ENCODE measurements at places on chromosomes 12 and 14.

- DNase-seq: no peak
Observed at GRCh38 chr12:26628234-26628633, 204.8 kb downstream of the ITPR2 start.

GRCh38 chr14:39232554-39233415 is 930 bp upstream of the MIA2 start:
- DNase-seq: peak; percentile 40

GRCh38 chr12:115093261-115093660 is 409.3 kb upstream of the TBX3 start:
- DNase-seq: no peak

GRCh38 chr14:54572316-54572715 is 5.4 kb downstream of the SAMD4A start:
- no peak for DNase-seq

DNA sequence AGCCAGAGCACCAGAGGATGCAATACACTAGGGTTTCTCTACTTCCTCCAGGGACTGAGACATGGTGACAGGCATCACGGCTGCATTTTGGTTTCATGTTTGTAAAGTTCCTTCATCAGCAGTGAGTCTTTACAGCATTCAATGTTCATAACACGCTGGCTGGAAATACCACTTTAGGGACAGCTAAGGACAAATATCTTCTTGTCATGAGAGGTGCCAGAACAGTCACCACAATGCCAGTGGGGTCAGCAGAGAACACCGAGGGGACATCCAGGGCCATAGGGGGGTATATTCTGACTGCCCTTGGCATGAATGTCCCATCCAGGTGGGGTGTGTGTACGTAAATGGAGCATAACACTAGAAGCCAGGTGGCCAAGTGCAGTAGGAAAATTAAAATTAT is 72.3 kb downstream of the CCDC60 start:
- DNase-seq: no peak

DNA sequence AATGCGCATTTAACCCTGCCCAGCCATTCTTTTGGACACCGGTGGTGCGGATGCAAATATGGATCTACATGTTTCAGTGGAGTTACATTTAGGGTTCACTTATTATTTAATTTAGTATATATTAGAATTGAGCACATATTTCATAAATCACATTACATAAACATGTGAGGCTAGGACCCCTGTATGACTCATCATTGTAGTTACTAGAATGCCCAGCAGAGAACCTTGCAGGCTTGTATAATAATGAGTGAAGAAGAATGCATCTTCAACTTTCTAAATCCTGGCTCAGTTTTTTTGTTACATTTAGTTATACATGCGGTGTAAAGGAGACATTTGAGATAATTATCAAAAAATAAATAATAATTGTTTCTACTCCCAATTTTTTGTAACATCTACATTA is 369.0 kb downstream of the ATP23 start:
- peak; percentile 56 for DNase-seq

- no peak for DNase-seq
Observed at GRCh38 chr12:65648461-65648860, 175.8 kb upstream of the HMGA2 start.

- DNase-seq: no peak
Observed at GRCh38 chr14:65957631-65958205, 528.5 kb upstream of the CCDC196 start.

- DNase-seq: peak; percentile 80
Observed at GRCh38 chr12:80598004-80598606, 109.3 kb upstream of the MYF6 start.

GRCh38 chr14:75845136-75845804 is 136.5 kb downstream of the TGFB3 start:
- no peak for DNase-seq

- DNase-seq: no peak
Observed at GRCh38 chr12:42617622-42618021, 28.1 kb upstream of the PRICKLE1 start.

DNA sequence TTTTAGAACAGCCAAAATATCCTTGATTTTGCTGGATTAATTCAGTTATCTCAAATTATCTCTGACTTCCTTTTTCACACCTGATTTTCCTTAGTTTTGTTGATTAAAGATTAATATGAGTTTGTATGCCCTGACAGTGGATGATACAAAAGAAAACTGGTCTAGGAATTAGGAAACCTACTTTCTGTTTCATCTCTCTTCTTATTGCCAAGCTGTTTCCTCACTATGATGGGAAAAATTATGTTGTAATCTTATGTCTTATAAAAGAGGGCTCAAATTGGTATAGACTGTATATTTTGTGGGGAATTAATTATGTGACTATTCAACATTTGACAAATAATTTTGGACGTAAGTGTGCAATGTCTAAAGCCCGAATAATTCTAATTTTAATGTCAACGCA is 271.6 kb downstream of the FBXL14 start:
- DNase-seq: no peak

DNA sequence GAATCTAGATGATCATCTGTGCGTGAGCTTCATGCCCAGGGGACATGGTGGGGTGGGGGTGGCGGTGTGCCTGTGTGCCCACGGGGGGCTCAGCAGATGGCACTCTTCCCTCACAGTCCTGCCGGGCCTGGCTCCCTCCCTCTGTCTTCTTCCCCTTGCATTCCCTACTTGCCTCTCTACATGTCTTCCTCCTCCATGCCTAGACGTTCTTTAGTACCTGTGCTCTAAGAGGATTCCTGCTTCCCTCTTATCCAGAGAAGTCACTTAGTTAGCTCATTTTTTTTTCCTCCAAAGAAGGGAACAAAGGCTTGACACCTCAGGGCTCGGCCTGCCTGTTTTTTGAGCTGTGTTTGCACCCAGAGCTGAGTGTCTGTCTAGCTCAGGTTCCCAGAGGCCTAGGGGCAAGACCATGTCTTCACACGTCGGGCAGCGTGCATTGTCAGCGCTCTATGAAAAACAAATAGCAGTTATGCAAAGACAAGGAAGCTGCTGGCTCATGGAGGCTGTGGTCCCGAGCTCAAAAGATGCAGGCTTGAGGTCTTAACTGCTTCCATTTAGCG is 48.8 kb downstream of the NINJ2 start:
- no peak for DNase-seq

- DNase-seq: no peak
Observed at GRCh38 chr12:112734859-112735695, 56.5 kb upstream of the RPH3A start.

DNA sequence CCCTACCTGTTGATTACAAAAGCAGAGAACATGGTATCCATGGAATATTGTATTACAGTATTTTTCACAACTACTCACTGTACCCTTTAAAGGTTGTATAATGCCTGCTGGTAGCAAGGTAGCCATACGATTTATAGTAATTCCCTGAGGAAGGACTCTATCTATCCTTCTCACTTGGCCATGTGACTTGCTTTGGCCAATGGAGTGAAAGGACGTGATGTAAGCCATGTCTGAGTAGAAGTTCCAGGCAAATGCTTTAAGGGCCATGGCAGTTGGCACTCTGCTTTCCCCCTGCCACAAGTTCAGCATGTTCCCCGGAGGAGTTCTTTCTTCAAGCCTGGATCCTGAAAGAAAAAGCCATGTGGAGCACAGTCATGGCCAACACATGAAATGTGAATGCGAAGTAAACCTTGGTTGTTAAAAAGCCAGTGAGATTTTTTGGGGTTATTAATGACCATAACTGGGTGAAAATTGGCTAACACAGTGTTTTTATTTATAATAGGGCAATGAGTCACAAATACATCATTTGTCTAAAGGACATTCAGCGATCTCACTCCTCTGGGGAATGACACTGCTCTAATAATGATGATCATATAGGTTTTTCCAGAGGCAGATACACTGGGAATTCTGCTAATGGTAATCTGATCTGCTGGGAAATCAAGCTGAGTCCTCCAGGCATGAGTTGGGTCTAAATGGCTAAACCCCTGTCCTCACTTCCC is 67.4 kb upstream of the SLC38A2 start:
- DNase-seq: no peak

DNA sequence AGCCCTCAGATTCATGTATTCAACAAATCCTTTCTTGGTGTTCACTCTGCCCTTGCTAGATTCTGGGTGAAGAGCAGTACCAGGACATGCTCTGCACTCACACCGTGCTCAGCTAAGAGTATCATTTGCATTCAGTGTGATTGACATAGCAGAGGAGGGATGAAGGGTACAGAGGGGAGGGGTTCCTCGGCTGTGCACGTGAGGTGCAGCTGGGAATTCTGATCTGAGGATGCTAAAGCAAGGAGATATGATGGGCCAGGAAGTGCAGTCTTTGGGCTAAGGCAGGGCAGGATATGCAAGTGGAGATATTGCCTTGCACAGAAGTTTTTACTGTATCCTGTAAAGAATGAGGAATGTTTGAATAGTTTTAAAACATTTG is 108.6 kb downstream of the FGD4 start:
- no peak for DNase-seq

GRCh38 chr12:95446506-95446900 is 27.4 kb upstream of the METAP2 start:
- DNase-seq: no peak

GRCh38 chr14:68468437-68469207 is 324.2 kb downstream of the ZFP36L1 start:
- no peak for DNase-seq

GRCh38 chr12:95966287-95966870 is 23.2 kb downstream of the AMDHD1 start:
- DNase-seq: no peak

GRCh38 chr14:52015411-52016030 is 26.2 kb downstream of the RTRAF start:
- no peak for DNase-seq

- peak; percentile 8 for DNase-seq
Observed at GRCh38 chr14:34036319-34036766, 85.5 kb upstream of the EGLN3 start.

DNA sequence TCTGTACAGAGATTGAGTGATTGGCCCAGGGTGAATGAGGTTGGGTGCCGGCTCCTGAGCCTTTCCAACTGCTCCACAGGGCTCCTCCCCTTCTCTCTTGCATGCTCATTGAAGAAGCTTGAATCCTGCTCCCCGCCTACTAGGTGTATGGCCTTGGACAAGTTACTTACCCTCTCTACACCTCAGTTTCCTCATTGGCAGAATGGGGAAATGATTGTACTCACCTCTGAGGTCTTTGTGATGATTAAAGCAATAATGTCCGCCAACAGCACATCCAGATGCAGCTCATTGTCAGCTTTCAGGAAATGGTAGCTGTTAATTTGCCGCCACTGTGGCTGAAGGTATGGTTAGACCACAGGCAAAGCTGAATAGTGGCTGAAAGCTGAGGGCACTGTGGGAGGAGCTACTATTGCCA is 174.1 kb downstream of the CRADD start:
- DNase-seq: no peak

DNA sequence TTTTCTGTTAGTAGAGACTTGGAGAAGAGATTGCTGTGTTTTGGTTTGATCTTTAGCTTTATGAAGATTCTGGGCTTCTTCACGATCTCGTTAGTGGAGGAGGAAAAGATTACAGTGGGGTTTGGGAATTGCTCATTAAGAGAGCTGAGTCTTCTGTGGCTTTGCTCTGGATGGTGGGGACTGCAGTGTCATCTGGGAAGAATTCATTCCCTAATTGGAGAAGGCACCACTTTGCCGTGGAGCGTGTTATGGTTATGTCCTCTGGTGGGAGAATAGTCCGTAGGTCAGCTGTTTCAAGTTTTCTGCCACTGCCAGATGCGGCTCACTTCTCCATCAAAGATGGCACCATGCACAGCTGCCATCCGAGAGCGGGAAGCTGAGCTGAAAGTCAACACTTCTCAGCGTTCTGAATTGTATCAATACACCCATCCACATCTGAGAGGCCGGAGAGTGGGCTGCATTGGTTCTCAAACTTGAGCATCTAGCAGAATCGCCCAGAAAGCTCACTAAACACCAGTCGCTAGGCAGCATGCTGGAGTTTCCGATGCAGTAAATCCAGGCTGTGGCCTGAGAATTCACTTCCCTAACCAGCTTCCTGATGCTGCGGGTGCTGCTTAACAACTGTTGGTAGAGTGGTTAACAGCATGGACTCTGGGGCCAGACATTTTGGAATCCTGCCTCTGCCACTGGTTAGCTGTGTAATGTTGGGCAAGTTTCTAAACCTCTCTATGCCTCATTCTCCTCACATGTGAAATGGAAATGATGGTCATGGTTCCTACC is 117.8 kb downstream of the PLXNC1 start:
- DNase-seq: no peak

GRCh38 chr14:27077214-27077613 is 479.4 kb upstream of the NOVA1 start:
- DNase-seq: no peak

DNA sequence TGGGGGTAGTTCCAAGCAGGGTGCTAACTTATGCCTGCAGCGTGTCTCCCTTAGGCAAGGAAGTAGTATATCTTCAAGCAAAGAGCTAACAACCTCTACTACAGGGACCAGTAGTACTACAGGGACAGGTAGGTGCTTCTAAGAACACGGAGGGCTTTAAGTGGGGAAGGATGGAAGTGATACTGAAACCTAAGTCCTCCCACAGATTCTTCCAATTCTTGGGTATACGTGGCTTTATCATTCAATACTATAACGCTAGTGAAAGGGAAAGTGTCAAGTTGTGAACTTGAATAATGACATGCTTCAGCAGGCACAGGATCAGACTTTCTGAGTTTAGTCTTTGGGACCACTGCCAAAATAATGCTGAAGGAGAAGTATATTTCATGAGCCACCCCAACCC is 241.7 kb downstream of the CEP128 start:
- no peak for DNase-seq

DNA sequence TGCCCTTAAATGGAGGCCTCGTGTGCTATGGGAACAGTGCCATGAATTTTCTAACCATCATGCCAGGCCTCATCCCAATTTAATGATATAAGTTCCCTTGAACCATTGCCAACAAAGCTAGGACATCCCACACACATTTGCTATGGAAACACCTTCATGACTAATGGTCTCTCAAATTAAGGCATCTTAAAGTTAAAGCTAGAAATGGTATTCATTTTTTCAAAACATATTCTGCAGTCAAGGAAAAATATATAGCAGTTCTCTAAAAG is 117.3 kb downstream of the BTG1 start:
- peak; percentile 16 for DNase-seq

GRCh38 chr14:23008831-23009230 is 1.1 kb downstream of the C14orf93 start:
- DNase-seq: no peak

GRCh38 chr12:116174006-116174405 is 103.5 kb downstream of the MED13L start:
- no peak for DNase-seq
